ENCODE measurements at places on chromosomes 4 and X.

- no peak for DNase-seq
These were observed 102.5 kb downstream of the AMMECR1 start for GRCh38 chrX:110215411-110215810.

DNA sequence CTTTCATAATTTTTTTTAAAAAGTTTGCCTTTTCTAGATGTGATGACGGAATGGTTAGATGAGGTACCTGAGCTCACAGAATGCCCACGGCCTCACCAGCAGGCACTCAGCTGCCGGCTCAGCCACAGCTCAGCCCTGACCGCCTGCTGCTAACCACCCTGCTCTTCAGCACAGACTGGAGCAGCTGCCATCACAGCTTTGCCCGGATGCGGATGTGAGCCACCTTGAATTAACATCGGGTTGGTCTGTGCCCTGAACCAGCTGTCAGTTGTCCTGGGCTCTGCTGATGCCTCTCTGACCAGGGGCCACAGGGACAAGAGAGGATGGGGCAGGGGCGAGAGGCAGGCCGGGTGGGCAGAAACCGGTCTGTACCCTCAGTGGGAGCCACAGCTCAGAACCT is 93.3 kb downstream of the HMX1 start:
- no peak for DNase-seq

DNA sequence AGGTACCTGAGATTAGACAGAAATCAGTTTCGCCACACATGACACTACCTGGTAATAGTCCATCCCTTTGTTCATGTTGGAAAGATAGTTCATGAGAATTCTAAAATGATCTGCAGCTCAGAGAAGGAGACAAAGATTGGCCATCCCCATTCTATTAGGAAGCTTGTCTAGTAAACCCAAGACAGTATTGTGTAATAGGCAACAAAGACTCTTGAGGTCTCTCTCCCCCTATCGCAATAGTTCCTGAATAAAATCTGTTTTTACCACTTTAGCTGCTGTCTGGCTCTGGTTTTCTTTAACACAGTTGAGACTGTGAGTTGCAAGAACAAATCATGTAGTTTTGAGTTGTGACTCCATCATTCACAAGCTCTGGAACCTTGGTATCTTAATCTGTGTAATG is 14.8 kb upstream of the BBS7 start:
- no peak for DNase-seq

GRCh38 chr4:94084155-94084554 is 123.5 kb upstream of the SMARCAD1 start:
- no peak for DNase-seq

- DNase-seq = no peak
These were observed 6.9 kb downstream of the KLHL8 start for GRCh38 chr4:87213421-87214075.

- DNase-seq = peak; percentile 92
These were observed at the start of gene GUF1 for GRCh38 chr4:44678094-44679041. TSS of gene GUF1 (plus strand) at chr4:44678420. CDS start at chr4:44678623, 203 bp downstream.

DNA sequence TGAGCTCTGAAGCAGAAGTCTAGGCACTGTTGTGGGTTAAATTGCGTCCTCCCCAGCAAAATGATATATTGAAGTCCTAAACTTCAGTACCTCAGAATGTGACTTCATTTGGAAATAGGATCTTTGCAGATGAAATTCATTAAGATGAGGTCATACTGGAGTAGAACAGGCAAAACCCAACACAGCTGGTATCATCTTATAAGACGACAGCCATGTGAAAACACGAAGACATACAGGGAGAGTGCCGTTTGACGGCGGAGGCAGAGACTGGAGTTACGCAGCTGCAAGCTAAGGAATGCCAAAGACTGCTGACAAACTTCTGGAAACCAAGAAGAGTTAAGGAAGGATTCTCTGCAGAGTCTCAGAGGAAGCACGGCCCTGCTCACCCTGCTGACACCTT is 241.5 kb downstream of the MAML3 start:
- no peak for DNase-seq

DNA sequence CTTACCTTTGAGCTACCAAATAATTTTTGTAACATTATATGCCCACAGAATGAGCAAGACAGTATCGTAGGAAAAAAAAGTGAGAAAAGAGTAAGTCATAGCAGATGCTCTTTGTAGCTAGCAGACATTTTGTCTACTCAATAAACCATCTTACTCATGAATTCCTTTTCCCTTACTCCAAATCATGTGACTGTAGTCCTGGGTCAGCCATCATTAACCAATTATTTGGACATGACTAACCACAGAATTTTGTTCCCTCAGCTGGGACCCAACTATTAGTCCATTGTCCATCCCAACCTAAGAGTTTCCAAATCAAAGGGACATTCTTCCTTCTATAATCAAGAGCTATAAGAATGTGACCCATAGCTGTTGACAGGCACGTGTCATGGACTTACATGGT is 11.4 kb downstream of the UBE2D3 start:
- DNase-seq = no peak

GRCh38 chr4:185564349-185564748 is 29.0 kb upstream of the PDLIM3 start:
- no peak for DNase-seq

DNA sequence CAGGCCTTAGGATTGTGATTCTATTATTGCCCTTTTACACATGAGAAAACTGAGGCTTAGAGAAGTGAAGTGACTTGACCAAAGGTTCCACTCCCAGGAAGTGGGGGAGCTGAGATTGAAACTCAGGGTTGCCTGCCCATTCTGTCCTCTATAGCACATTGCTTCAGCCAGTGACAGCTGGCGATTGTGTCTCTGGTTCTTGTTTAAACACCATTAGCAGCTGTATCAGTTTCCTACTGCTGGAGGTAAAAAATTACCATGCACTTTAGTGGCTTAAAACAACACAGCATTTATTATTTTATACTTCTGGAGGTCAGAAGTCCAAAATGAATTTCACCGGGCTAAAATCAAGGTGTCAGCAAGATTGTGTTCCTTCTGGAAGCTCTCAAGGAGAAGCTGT is 205.8 kb upstream of the MAMLD1 start:
- DNase-seq = no peak

GRCh38 chr4:128862608-128863311 is 53.3 kb downstream of the JADE1 start:
- no peak for DNase-seq

All from BE2C (cell line).